ENCODE measurements at places on chromosomes 5 and 9. TPM values are rescaled to one million over a fixed set of nuclear protein-coding genes. Genes with fewer than 3 reads are reported as not detected.

DNA sequence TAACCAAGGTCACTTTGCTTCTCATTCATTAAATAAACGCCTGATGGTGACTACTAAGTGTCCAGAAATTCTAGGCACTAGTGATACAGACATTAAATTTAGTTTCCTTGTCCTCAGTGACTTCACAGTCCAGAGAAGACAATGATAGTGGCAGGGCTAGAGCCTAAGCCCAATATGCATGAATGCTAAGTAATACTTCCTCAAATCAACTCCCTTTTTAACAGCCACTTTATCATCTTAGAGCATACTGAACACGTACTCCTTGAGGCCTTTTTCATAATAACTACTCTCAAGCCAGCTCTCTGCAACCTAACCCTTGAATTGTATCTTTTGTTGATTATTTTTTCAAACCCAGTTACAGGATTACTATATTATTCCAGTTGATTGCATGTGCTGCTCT is 74.1 kb downstream of the STX17 start:
- no peak for DNase-seq

DNA sequence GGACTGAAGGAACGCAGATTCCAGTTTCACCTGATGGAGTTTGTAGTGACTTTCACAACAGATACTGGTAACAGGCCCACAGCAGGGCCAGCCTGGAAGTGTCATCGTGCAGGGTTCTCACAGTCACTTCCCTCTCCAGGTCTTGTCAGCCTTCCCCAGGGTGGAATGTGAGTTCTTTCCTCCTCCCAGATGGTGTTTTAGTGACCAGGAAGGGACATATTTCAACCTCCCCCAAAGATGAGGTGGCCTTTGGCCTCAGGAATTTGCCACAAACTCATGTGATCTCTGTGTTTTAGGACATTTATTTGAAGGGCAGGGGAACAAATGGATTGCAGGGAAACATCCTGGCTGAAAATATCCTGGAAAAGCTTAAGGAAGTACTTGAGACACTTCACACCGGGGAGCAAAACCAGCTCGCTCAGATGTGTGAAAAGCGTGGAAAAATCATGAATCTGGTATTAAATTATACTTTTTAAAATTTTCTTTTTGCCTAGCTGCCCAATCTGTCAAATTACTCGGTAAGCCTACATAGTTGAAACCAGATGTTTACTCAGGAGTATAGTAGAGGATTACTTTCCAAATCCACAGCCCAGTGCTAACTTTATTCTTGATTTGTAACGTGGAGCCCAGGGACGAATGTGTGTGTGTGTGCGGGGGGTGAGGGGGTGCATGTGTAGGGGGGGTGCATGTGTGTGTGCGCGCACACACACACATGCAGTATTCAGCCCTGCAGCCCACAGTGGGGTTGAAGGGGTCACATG is 66.8 kb downstream of the PTPDC1 start:
- DNase-seq = no peak

Gene TEX48
- total RNA-seq = not detected

GRCh38 chr5:156819967-156820581 is 30.0 kb upstream of the PPP1R2B start:
- DNase-seq = no peak

- no peak for DNase-seq
Observed at GRCh38 chr5:123174916-123175481, 86.0 kb downstream of the PRDM6 start.

DNA sequence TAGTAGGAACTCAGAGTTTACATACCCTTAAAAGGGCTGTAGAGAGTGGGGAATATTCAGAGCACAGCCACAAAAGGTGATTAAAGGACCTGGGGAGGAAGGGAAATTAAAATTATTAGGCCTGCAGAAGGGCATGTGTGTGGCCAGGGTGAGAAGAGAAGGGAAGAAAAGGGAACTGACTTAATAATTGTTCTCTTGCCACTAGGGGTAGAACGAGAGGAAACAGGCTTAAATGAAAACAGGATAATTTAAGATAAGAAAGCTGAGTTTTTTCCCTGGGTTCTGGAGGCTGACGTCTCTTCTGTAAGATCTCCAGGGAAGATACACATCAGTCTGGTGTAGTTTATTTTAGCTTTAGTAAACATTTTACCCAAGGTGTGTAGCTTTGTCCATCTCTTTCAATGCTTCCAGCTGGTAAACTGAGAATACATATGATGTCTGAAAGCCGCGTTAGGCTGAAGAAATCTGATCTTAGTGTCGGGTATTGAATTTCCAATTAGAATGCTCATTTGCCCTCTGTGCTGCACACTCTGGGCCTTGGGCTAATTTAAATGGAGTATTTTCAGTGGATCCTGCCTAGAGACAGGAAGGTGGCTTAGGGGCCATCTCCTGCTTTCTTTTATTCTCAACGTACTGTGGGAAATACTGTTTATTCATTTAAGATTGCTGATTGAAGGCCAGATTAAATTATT is 416.8 kb downstream of the TMEM38B start:
- DNase-seq = no peak
